ENCODE measurements at places on chromosomes 3 and 15.

DNA sequence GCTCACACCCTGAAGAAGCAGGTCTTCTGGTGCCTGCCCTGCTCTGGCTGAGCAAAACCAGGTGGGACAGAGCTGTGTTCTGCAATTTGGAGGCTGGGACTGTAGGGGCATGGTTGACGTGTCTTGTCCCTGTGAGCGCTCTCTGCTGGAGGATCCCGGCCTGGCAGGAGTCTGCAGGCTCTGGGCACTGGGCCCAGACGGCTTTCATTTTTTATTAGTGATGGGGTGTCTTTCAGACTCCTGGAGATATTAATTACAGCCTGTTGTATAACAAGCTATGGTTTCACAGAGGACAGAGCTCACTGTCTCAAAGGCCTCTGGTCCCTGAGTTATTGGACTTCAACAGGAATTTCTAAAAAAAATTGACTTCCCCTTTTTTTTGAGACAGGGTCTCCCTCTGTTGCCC, 29.5 kb upstream of the ZNF710 start:
- DNase-seq: no peak

DNA sequence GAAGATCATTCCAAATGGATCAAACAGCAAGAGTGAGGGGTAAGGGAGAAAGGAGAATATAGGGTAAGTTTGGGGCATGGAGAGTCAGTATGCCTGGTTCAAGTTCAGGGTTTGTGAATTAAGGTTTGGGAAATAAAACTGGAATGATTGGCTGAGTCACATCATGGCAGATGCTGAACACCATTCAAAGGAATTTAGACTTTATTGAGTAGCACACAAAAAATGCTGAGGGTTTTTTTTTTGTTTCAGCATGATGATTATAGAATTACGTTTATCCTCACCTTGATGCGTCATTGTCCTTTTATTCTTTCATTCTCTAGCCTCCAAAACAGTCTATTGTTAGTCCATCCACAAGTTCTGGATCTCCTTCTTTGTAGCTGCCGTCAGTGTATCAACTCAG, 220.0 kb upstream of the UMPS start:
- DNase-seq: no peak

GRCh38 chr15:25372298-25372697, 66.5 kb downstream of the UBE3A start:
- DNase-seq: no peak

DNA sequence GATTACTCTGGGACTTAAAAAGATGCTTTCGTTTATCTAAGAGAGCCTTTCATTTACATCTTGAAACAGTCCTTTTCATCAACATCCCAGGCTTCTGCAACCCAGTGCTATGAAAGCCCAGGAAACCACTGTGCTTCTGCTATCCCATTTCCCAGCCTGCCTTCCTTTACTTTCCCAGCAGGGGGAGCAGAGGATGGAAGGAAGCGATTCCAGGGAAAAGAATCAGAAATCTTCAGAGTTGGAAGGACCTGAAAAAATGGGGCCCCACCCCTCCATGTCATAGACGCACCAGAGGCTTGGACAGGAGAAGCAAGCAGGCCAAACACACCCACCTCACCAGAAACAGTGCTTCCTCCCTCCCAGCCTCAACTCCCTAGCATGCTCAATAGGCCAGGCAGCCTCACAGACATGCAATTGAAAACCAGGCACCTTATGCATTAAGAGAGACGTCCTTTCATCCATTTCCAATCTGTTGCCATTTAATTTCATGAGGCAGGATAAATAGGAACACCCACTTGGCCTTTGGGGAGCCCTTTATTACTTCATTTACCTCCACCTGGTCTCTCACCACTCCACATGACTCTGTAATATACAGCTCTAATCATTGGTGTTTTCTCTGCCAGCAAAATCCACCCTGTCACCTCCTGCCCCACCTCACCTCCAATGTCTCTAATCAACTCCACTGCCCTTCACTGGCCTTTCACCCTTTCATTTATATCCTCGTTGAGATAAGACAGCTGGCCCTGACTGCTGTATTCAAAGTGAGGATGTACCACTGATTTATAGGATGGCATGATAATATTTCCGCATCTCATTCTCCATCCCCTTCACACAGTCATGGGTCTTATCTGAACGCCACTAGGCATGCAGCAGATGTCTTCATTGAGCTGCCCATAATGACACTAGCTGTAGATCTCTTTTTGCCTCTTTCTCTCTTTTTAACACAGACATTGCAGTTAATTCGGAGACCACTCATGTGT, 583.9 kb downstream of the NTRK3 start:
- DNase-seq: no peak

- no peak for DNase-seq
These were observed 194.1 kb upstream of the ARHGEF26 start for GRCh38 chr3:153927107-153927506.

GRCh38 chr15:31255176-31255510, 71.5 kb upstream of the KLF13 start:
- no peak for DNase-seq

- DNase-seq: no peak
These were observed 43.6 kb upstream of the COL6A6 start for GRCh38 chr3:130473416-130473815.

GRCh38 chr3:7015683-7016440, 154.9 kb downstream of the GRM7 start:
- DNase-seq: no peak

GRCh38 chr15:95584088-95584487, 746.4 kb upstream of the NR2F2 start:
- no peak for DNase-seq

- no peak for DNase-seq
These were observed 507.6 kb downstream of the FHIT start for GRCh38 chr3:60743631-60744164.
